Dermis microvascular lymphatic vessel endothelial cell (primary cell): ENCODE measurements at places on chromosomes 16 and 17.

DNA sequence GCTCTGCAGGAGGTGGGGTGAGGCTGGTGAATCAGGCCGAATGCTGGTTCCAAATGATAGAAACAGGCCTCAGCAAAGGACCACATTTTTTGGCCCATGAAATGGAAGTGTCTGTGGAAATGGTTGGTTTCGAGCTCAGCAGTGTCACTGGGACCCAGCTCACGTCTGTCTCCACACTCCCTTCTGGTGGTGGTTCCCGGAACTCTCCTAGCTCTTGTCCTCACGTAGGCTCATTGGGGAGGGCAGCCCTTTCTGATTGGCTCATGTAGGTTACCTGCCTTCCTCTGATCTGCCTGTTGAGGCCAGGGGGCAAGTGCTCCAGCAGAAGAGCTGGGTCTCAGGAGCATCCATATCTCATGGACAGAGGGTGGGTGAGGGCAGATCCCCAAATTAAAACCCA lies 4.0 kb downstream of the ALG1 start:
- no peak for DNase-seq

DNA sequence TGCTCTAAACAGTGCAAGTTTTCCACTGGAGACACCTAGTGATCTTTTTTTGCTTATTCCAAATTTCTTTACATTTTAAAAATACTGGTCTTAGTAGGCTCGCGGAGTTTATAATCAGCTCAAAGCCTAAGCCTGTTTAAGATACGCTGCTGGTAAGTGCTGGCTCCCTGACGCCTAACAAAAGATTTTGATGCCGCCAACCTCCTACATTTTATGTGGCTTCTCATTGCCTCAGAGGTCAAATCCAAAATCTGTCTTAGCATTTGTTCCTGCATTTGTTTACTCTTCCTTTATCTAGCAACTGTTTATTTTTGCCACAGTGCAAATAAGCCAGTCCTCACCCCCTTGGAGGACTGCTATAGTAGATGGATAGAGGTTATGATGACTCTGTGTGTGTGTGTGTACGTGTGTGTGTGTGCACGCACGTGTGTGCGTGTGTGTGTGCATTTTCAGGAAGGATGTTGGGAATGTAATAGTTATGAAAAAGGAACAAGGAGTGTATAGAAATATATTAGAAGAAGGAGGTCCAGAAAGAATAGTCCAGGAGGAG lies 24.8 kb downstream of the HS3ST3B1 start:
- no peak for DNase-seq

DNA sequence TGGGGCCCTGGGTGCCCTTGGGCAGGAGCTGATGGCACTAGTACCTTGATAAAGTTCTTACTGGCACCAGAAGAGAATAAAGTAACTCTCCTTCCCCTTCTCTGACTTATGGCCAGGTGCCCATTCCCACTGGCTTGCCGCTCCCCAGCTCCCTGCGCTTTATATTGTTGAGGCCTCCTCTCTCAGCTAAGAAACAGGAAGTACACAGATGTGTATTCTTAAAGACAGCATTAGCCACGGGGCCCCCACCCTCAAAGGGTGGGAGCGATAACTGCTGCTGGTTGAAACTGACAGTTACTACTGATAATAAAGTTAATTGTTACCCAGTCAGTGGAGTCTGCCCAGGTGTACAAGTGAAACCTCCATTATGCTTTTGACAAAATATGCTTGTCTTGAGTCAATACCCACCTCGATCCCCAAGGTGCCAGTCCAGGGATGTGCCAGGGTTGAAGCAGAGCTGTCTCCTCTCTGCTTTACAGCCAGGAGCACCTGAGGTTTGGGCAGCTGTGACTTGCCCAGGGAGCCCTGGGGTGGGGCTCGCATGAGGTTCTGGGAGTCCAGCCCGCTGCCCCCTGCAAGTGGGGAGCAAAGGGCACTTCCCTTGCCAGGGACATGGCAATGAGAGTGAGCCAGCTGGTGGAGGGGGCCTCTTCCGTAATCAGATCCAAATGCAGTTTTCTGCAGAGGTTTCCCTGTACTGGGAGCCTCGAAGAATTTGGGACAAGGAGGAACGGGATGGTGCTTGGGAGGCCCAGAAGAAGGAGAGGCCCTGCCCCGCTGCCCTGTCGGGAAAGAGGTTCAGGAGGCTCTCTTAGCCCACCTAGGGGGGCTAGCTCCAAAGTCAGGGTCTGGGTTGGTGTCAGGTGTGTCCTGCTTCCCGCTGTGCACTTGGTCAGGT lies 5.4 kb upstream of the CLDN9 start:
- no peak for DNase-seq

DNA sequence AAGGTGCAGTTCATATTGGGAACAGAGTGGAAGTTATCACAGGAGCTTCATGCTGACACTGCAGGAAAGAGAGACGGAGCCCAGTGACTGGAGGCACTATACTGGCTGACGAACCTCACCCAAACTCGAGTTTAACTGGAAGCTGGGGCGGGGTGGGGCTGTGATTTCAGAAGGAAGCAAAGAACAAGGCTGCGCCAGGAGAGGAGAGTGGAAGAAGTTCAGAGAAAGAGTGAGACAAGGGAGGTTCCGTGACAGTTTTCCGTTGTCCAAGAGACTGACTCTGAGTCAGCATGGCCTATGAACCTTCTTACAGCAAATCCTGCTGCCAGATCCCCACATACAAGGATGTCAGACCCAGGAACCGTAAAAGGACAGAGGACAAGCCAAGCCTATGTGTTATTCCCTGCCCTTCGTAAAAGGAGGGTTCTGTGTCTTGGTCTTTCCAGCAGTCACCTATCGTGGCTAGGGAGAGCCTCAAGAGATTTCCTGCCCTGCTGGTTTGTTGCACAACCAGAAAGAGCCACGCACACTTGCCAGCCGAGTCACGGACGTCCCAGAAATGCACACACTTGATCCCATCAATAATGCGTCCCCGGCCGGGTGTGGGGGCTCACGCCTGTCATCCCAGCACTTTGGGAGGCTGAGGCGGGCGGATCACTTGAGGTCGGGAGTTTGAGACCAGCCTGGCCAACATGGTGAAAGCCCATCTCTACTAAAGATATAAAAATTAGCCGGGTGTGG lies 5.1 kb downstream of the PITPNA start:
- DNase-seq = peak; percentile 72

DNA sequence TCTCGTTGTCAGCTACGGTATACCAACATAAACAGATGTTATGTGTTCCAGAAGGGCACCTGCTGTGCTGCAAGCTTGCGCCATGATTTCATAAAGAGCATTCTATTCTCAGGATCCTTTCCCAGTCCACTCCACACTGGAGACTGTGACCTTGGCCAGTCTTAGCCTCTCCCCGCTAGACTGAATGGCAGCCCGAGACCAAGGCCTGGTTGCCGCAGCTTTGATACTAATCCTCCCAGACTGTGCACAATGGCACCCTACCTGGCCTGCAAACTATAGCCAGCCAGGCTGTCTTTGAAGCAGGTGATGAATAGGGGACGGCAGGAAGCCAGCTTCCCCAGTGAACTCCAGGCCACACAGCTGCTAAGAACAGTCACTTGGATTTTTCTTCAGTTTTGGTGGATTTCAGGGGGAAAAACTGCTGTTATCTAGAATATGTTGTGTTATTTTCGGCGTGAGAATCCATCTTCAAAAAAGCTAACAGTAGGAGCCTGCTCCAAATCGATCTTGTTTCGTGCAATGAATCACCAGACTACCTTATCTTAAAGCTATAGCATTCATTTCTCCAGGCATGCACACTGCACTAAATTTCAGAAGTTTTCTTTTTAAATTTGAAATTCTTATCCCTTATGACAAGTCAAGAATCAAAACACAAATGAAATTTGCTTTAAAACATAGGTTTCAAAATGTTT lies 289.0 kb downstream of the CEP112 start:
- DNase-seq = no peak

- no peak for DNase-seq
These were observed 13.8 kb downstream of the MVP start for GRCh38 chr16:29834079-29834478.

DNA sequence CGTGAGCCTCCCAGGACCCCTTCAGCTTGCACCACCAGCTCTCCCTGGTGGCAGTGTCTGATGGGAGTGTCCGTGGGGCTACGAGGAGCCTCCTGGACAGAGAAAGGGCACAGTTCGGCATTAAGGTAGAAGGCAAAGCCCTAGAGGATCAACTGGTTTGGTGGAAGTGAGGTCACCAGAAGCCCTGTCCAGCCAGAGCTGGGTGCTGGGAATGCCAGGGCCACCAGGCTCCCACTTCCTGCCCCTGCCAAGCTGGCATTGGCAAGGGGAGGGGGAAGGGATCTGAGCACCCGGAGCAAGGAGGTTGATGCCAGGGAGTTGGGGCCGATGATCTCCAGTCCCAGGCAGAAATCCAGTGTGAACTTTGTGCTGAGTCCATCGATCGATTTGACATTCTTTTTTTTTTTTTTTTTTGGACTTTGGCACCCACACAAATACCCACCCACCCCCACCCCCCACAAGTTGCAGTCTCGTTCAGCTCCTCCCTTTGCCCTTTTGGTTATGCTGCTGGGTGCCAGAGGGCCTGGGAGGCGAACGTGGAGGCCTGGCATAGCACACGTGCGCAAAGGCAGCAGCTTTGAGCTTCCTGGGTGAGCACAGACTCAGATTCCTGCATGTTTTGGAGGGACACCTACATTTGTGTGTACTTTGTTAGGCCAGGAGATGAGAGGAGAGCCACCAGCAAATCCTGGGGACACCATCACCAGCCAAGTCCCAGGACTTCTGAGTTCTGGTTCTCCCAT lies 2.1 kb downstream of the NHERF1 start:
- no peak for DNase-seq

GRCh38 chr17:48001197-48001596 lies 30.3 kb downstream of the CDK5RAP3 start:
- DNase-seq = no peak

DNA sequence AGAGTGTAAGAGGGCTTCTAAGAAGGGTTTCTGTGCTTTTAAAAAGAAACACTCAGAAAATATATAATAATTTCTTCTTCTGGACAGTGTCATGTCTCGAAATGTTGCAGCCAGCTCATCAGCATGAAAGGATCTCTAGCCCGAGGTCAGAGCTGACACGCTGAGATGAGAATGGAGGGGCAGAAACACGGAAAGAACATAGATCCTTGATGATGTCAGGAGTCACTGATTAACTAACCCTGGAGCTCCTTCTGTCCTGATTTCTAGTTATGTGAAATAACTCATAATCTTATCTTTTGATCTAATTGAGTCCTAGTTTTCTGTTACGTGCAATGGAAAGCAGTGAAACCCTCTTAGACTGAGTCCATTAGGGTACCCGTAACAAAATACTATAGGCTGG lies 10.3 kb upstream of the TOX3 start:
- no peak for DNase-seq

DNA sequence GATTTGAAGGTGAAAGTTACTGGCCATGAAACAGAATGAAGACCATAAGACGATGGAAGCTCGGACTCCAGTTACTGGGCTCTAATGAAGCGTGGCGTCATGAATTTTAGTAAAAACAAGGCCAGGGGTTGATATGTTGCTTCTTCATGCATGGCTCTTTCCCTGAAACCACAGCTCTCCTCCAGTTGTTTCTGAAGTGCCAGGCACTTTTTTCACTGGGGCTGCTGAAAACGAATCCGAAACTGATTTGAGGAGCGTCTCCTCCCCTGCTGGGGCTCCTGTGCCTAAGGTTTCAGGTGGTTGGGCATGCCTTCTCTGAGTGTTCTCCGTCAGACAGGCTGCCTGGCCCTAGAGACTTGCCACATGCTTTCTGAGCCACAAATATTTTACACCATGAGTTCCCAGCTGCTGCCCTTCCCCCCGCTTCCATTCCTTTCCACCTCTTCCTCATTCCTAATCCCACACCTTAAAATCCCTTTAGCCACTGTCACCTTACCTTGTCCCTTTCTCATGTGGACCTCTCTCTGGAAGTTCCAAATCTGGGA lies 3.7 kb upstream of the MYL4 start:
- no peak for DNase-seq

GRCh38 chr17:30224419-30224960 lies 11.0 kb downstream of the SLC6A4 start:
- no peak for DNase-seq

GRCh38 chr16:23434380-23434779 lies 18.6 kb downstream of the COG7 start:
- peak; percentile 80 for DNase-seq

DNA sequence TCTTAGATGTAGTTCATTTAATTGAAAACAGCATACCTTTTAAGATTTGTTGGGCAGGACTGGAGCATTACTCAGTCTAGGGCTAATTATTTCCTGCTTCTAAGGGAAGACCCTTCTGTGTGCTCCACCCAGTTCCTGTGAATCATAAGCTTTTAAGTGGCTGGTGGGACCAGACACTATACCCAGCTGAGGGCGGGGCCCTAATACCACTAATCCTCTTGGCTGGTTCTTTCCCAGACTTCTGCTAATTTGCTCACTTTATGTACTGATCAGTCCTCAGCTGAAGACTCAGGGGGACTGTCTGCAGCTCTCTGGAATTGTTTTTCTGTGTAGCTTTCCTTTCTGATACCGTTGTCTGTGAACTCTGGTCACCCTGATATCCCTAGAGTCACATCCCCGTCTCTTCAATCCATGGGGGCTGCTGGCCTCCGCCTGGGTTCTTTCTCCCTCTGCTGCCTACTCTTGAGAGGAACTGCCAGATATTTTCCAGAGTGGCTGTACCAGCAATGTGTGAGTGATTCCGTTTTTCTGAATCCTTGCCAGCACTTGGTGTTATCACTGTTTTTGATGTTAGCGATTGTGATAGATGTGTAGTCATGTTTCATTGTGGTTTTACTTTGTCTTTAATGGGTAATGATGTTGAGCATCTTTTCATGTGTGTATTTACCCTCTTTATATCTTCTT lies 35.1 kb downstream of the MFSD11 start:
- no peak for DNase-seq

- no peak for DNase-seq
These were observed 6.1 kb downstream of the ARHGAP27 start for GRCh38 chr17:45426561-45426960.

DNA sequence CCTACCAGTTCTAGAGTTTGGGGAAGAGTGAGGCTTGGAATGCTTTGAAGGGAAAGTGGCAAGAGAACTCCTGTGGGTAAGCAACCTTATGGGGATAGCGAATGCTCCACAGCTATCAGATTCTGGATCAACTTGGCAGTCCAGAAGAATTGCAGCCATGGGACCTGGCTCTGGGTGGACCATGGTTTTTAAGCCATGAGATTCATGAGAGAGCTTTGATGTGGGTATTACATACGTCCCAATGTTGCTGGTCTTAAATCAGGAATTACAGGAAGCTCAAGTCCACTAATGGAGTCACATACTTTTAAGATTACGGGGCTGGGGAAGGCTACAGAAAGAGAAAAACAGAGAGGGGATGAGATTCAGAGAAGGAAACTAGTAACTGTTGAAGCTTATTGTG lies 142.5 kb upstream of the ELAC2 start:
- no peak for DNase-seq
